CD4-positive, alpha-beta memory T cell (primary cell): ENCODE measurements at places on chromosomes 16 and 17. TPM values are rescaled to one million over a fixed set of nuclear protein-coding genes. Genes with fewer than 3 reads are reported as not detected.

GRCh38 chr17:80937462-80938381, 53.9 kb upstream of the CHMP6 start:
- no peaks in the 10 kb centered on the region for H3K36me3 ChIP-seq
- H3K4me1 ChIP-seq, result peaks cover 28% of the 10 kb centered on the region
- DNase-seq, result no peak
- no peaks in the 10 kb centered on the region for H3K27me3 ChIP-seq
- H3K4me3 ChIP-seq, result no peak overlapping the region

DNA sequence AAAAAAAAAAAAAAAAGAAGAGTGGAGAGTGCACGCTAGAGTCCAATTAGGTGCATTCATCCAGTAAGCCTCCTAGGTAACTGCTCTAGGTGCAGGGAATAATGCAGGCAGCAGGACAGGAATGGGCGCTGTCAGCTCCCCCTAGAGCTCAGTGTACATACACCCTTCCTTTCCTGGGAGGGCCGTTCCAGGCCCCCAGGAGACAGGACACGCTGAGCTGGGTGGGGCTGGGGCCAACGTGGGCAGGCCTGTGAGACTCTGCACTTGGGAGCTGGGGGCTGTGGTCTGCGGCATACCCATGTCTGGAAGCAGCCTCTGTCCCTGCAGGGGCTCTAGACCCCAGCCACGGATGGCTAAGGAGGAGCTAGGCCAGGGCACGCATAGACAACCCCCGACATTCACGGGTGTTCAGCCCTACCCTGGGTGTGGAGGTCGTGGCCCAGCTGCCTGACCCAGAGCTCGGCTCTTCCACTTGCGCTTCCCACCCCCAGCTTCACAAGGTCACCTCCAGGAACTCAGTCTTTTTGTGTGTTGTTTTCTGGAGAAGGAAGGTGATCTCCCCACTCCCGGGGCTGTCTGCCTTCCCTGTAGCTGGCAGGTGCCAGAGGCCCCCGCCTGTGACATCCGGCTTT, 1.0 kb upstream of the ANTKMT start:
- peak overlapping the region; percentile 42 for H3K4me3 ChIP-seq
- peak overlapping the region; percentile 40 for H3K27ac ChIP-seq
- H3K4me1 ChIP-seq, result peaks cover 34% of the 10 kb centered on the region
- no peaks in the 10 kb centered on the region for H3K36me3 ChIP-seq
- no peak for DNase-seq
- H3K27me3 ChIP-seq, result no peaks in the 10 kb centered on the region

DNA sequence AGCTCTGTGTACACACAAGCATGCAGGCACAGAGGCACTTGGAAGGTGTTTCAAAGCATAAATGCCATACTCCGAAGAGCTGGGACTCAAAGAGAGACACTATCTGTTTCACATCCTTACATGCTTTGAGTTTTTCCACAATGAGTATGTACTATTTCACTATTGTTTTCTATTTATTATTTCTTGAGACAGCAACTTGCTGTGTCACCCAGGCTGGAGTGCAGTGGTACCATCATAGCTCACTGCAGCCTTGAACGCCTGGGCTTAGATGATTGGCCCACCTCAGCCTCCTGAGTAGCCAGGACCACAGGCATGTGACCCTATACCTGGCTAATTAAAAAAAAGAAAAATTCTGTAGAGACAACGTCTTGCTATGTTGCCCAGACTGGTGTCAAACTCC, 31.6 kb downstream of the CYB5D2 start:
- no peaks in the 10 kb centered on the region for H3K27me3 ChIP-seq
- no peak for DNase-seq
- no peak overlapping the region for H3K4me3 ChIP-seq
- peak overlapping the region; percentile 74 for H3K27ac ChIP-seq
- H3K4me1 ChIP-seq, result peaks cover 54% of the 10 kb centered on the region

DNA sequence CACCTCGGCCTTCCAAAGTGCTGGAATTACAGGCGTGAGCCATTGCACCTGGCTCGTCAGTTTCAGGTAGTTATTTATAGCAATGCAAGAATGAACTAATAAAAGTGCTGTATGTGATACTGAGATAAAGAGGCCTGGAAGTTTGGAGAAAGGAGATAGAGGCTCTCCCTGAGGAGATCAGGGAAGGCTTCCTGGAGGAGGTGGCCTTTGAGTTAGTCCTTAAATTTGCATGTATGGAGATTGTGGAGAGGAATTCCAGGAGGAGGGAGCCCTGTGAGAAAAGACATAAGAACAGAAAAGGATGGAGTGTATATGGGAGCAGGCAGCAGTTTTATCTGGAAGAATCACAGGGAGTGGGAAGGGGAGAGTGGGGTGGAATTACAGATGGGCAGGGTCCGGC, 276.6 kb upstream of the EEF2KMT start:
- H3K4me3 ChIP-seq, result no peak overlapping the region
- H3K36me3 ChIP-seq, result no peaks in the 10 kb centered on the region
- no peak overlapping the region for H3K27ac ChIP-seq
- H3K4me1 ChIP-seq, result no peaks in the 10 kb centered on the region
- DNase-seq, result no peak

DNA sequence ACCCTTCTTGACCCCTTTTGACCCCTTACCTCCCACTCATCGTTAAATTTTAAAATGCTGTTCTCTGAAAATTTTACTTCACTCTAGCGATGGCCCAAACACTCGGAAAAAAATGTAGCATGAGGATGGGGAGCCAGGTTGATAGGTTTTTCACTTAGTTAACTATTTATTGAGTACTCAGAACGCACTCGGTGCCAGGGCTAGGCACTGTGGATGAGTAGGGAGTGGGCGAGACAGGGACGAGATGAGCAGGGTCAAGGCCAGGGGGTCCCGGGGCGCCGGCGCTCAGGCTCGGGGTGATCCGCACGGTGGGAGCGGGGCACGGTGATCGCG, 392 bp downstream of the ZSCAN32 start:
- H3K27me3 ChIP-seq, result no peaks in the 10 kb centered on the region
- no peak for DNase-seq
- peak overlapping the region; percentile 69 for H3K27ac ChIP-seq
- H3K4me1 ChIP-seq, result peaks cover 34% of the 10 kb centered on the region

GRCh38 chr16:946048-946395, 24.8 kb downstream of the LMF1 start:
- H3K4me3 ChIP-seq, result no peak overlapping the region
- DNase-seq, result no peak
- H3K36me3 ChIP-seq, result peaks cover 9% of the 10 kb centered on the region
- no peaks in the 10 kb centered on the region for H3K4me1 ChIP-seq

Gene FBXW10
- not detected for total RNA-seq

DNA sequence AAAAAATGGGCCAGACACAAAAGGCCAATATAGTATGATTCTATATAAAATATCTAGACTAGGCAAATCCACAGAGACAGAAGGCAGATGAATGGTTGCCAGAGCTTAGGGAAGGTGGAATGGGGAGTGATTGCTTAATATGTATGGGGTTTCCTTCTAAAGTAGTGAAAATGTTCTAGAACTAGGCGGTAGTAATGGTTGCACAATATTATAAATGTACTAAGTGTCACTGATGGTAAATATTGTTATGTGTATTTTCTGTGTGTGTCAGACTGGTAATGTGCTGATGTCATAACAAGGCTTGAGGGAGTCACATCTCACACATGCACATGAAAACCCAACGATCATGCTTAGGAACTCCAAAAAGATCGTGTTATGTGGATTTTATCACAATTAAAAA, 106.9 kb upstream of the SIAH1 start:
- no peak overlapping the region for H3K27ac ChIP-seq
- DNase-seq, result no peak
- no peaks in the 10 kb centered on the region for H3K27me3 ChIP-seq
- no peak overlapping the region for H3K4me3 ChIP-seq
- no peaks in the 10 kb centered on the region for H3K4me1 ChIP-seq
- no peaks in the 10 kb centered on the region for H3K36me3 ChIP-seq

DNA sequence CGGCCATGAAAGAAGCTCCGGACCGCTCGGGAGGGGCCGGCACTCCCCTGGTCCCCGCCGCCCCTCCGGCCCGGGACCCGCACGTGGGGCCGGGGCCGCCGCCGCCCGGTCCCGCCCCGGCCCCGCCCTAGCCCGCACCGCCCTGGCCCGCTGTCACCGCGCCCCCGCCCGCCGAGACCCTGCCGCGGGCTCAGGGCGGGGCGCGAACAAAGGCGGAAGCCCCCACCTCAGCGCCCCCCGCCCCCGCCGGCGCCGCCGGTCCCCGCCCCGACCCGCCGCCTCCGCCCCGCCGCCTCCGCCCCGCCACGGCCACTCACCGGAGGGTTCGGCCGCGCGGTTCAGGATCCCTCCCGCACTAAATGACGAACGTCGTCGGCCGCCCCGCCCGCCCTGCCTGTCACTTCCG, at the start of gene ARHGDIA:
ARHGDIA (minus strand) TSS at position 357 of the 406 bp plus-strand sequence. CDS start 1,407 bp downstream, outside the sequence.
- peak within 1 kb of the TSS; percentile 95 for H3K27ac ChIP-seq
- no peak for DNase-seq
- H3K4me3 ChIP-seq, result peak within 1 kb of the TSS; percentile 84
- H3K4me1 ChIP-seq, result peaks cover 55% of the 10 kb centered on the region
- H3K36me3 ChIP-seq, result peaks cover 26% of the 10 kb centered on the region
- H3K27me3 ChIP-seq, result no peaks in the 10 kb centered on the region

DNA sequence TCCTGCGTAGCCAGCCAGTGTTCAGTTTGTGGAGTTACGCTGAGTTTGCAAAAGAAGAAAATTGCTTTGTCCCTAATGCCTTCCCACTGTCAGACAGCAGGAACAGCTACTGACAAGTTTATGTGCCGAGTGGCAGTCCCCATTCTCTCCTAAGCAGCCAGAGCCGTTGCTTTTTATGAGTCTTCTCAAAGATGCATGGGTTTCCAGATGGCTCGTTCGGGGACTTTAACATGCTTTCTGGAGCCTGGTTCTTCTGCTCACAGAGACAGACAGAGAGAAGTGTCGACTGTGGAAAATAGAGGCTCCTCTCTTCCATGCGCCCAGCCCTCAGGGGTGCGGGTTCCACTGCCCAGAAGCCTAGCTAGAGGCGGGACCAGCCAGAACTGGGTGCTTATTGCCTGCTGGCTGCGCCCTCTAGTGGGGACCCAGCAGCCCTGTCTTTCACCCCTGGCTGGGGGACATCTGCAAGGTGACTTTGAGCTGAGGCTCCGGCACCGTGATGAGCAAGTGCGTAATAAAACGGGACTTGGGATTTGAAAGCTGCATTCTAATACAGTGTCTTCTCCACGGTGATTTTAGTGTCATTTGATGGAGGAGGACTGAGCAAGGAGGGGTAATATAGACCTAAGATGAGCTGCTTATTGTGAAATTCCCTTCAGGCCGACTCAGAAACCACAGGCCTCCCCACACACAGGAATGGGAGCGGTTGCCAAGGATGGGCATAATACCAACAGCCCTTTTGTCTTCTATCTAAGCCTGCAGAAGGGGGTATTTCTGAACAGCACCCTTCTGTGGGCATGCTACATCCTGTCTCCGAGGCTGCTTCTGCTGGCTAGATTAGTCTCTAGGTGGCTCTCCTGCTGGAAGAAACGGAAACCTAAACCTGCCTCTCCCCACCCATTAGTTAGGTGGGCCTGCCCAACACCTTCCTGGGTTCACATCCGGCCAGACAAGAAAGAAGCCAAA, 73.1 kb downstream of the CCDC182 start:
- H3K4me3 ChIP-seq, result no peak overlapping the region
- peak; percentile 67 for DNase-seq
- H3K27me3 ChIP-seq, result no peaks in the 10 kb centered on the region
- peak overlapping the region; percentile 10 for H3K27ac ChIP-seq

GRCh38 chr17:45092911-45093430, 31.9 kb downstream of the NMT1 start:
- DNase-seq, result no peak
- no peaks in the 10 kb centered on the region for H3K4me1 ChIP-seq
- peaks cover 68% of the 10 kb centered on the region for H3K36me3 ChIP-seq
- no peaks in the 10 kb centered on the region for H3K27me3 ChIP-seq
- H3K4me3 ChIP-seq, result no peak overlapping the region
- H3K27ac ChIP-seq, result no peak overlapping the region

- H3K27ac ChIP-seq, result no peak overlapping the region
- no peak for DNase-seq
- no peaks in the 10 kb centered on the region for H3K36me3 ChIP-seq
These were observed 16.3 kb upstream of the MYO15B start for GRCh38 chr17:75571197-75571884.

DNA sequence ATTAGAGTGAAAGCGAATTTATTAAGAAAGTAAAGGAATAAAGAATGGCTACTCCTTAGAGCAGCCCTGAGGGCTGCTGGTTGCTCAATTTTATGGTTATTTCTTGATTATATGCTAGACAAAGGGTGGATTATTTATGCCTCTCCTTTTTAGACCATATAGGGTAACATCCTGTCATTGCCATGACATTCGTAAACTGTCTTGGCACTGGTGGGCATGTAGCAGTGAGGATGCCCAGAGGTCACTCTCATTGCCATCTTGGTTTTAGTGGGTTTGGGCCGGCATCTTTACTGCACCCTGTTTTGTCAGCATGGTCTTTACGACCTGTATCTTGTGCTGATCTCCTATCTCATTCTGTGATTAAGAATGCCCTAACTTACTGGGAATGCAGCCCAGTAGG, 58.2 kb downstream of the TANC2 start:
- H3K4me3 ChIP-seq, result no peak overlapping the region
- no peak overlapping the region for H3K27ac ChIP-seq
- no peaks in the 10 kb centered on the region for H3K36me3 ChIP-seq
- no peak for DNase-seq
- H3K27me3 ChIP-seq, result no peaks in the 10 kb centered on the region
- H3K4me1 ChIP-seq, result no peaks in the 10 kb centered on the region

- no peak overlapping the region for H3K4me3 ChIP-seq
- DNase-seq, result no peak
- H3K36me3 ChIP-seq, result no peaks in the 10 kb centered on the region
- H3K4me1 ChIP-seq, result peaks cover 30% of the 10 kb centered on the region
- no peak overlapping the region for H3K27ac ChIP-seq
These were observed 33.3 kb downstream of the BAHCC1 start for GRCh38 chr17:81428516-81428915.

DNA sequence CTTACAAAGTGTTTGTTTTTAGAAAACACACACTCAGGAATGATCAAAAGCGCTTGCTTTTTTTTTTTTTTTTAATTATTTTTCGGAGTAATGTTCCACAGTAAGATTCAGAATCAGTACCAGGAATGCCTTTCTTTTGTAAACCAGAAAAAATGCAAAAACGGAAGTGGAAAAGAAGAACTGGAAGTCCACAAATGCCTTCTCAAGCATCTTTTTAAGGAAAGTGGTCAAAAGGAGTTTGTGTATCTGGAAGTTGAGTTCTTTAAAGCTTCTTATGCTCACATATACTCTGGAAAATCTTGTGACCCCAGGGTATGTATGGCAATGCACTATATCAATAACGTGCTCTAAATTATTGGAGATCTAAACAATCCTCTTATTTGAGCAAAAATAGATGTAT, 126.0 kb downstream of the ABCA8 start:
- no peak overlapping the region for H3K27ac ChIP-seq
- no peaks in the 10 kb centered on the region for H3K4me1 ChIP-seq
- no peak for DNase-seq

GRCh38 chr16:75701361-75701760, at the start of gene DUXB:
Gene DUXB (minus strand): TSS chr16:75701461. CDS start chr16:75701418, 43 bp downstream.
- no peaks in the 10 kb centered on the region for H3K27me3 ChIP-seq
- H3K4me3 ChIP-seq, result no peak within 1 kb of the TSS
- no peak within 1 kb of the TSS for H3K27ac ChIP-seq
- no peaks in the 10 kb centered on the region for H3K4me1 ChIP-seq
- no peak for DNase-seq

GRCh38 chr17:72119077-72119872, 1.5 kb upstream of the SOX9 start:
- no peak overlapping the region for H3K4me3 ChIP-seq
- H3K27ac ChIP-seq, result no peak overlapping the region
- H3K27me3 ChIP-seq, result peaks cover 24% of the 10 kb centered on the region
- DNase-seq, result no peak
- no peaks in the 10 kb centered on the region for H3K36me3 ChIP-seq
- peaks cover 7% of the 10 kb centered on the region for H3K4me1 ChIP-seq

GRCh38 chr16:503150-504071, 24.1 kb upstream of the CAPN15 start:
- DNase-seq, result no peak
- no peaks in the 10 kb centered on the region for H3K27me3 ChIP-seq
- no peak overlapping the region for H3K4me3 ChIP-seq

Gene HS3ST4
- not detected for total RNA-seq

Gene CA7
- total RNA-seq, result not detected

Gene IRX3
- total RNA-seq, result not detected
